ENCODE measurements at places on chromosomes 5 and 9.

GRCh38 chr5:11903614-11904264, 507 bp downstream of the CTNND2 start:
- H3K4me1 ChIP-seq: peaks cover 18% of the 10 kb centered on the region
- peak overlapping the region; percentile 78 for H3K4me3 ChIP-seq
- H3K36me3 ChIP-seq: no peaks in the 10 kb centered on the region
- no peak overlapping the region for H3K27ac ChIP-seq
- DNase-seq: peak; percentile 77

- H3K36me3 ChIP-seq: no peaks in the 10 kb centered on the region
- H3K27me3 ChIP-seq: peaks cover 45% of the 10 kb centered on the region
- no peaks in the 10 kb centered on the region for H3K4me1 ChIP-seq
- no peak overlapping the region for H3K4me3 ChIP-seq
- DNase-seq: no peak
These were observed 44.3 kb downstream of the NRG2 start for GRCh38 chr5:139998837-139999236.

GRCh38 chr5:63043792-63044191, 465.2 kb downstream of the LRRC70 start:
- peaks cover 3% of the 10 kb centered on the region for H3K4me1 ChIP-seq
- no peak overlapping the region for H3K27ac ChIP-seq
- no peaks in the 10 kb centered on the region for H3K27me3 ChIP-seq
- no peaks in the 10 kb centered on the region for H3K36me3 ChIP-seq

DNA sequence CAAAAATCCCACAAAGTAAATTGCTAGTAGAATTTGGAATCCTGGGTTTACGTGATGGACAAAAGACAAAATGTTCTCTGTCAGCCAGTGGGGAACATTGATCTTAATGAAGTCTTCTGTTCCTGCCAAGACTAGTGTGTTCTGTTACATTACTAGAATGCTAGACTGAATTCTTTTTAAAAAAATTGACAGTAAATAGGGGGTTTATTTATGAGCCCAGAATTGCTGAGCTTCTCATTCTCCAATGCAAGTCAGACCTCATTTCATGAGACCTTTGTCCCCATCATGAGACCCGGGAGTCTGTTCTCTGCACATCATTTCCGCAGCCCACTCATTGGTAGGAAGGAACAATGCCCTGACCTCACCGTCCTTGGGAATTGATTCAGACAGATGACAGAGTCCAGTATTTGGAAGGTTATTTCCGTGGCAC, 173.8 kb upstream of the OTULINL start:
- no peak for DNase-seq
- peaks cover 12% of the 10 kb centered on the region for H3K4me1 ChIP-seq
- H3K27ac ChIP-seq: no peak overlapping the region
- H3K4me3 ChIP-seq: no peak overlapping the region
- peaks cover 69% of the 10 kb centered on the region for H3K36me3 ChIP-seq
- H3K27me3 ChIP-seq: no peaks in the 10 kb centered on the region

GRCh38 chr5:169838688-169839087, 141.6 kb downstream of the INSYN2B start:
- no peaks in the 10 kb centered on the region for H3K27me3 ChIP-seq
- H3K4me1 ChIP-seq: no peaks in the 10 kb centered on the region
- no peak overlapping the region for H3K4me3 ChIP-seq
- no peak for DNase-seq

DNA sequence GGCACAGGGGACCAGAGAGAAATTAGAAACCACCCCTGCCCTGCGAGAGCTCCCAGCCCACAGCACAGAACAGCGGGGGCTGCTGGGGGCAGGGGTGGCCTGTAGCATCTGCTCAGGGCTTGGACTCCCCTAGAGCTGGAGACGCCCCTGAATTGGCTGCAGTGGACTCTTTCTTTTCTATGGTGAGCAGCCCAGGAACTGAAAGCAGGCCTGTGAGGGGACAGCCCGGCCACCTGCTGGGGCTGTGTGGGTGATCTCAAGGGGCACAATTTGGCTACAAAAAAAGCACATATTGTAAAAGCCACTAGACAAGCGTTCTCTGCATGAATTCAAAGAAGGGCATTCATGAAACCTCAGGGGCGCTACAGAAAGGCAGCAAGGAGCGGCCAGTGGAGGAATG, 57.5 kb upstream of the ICE1 start:
- H3K4me3 ChIP-seq: no peak overlapping the region
- H3K4me1 ChIP-seq: peaks cover 39% of the 10 kb centered on the region
- H3K27me3 ChIP-seq: peaks cover 10% of the 10 kb centered on the region
- no peak overlapping the region for H3K27ac ChIP-seq
- H3K36me3 ChIP-seq: no peaks in the 10 kb centered on the region

- H3K27ac ChIP-seq: no peak overlapping the region
- DNase-seq: no peak
- H3K27me3 ChIP-seq: no peaks in the 10 kb centered on the region
- H3K4me1 ChIP-seq: peaks cover 23% of the 10 kb centered on the region
- no peaks in the 10 kb centered on the region for H3K36me3 ChIP-seq
These were observed 48.7 kb downstream of the ANKDD1B start for GRCh38 chr5:75659791-75660450.

GRCh38 chr5:172707285-172708182, 63.5 kb downstream of the DUSP1 start:
- peaks cover 15% of the 10 kb centered on the region for H3K4me1 ChIP-seq
- H3K36me3 ChIP-seq: no peaks in the 10 kb centered on the region
- peak; percentile 66 for DNase-seq
- peaks cover 60% of the 10 kb centered on the region for H3K27me3 ChIP-seq

DNA sequence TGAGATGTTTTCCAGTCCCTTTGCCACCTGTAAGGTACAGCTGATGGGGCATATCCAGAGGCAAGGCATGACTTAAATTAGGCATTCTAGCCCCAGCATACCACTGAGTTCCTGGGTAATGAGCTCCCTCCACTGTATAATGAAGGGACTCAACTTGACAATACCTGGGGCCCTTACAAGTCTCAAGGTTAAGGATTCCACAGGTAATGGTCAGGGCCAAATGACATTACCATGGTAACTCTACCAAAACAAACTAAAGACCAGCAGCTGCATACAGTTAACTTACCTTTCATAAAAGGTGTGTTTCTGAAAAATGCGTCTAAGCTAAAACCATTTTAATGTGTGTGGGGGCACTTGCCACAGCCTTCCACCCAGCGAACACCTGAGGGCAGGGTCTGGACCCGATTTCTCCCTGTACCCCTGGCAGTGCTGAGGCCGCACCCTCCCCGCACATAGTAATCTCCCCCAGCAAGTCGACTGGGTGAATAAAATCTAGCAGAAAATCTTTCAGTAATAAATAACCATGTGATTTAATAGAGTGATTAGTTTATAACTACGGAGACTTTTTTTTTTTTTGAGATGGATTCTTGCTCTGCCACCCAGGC, 24.2 kb downstream of the CCDC69 start:
- no peak for DNase-seq
- H3K27me3 ChIP-seq: peaks cover 17% of the 10 kb centered on the region
- H3K4me3 ChIP-seq: no peak overlapping the region
- no peak overlapping the region for H3K27ac ChIP-seq

DNA sequence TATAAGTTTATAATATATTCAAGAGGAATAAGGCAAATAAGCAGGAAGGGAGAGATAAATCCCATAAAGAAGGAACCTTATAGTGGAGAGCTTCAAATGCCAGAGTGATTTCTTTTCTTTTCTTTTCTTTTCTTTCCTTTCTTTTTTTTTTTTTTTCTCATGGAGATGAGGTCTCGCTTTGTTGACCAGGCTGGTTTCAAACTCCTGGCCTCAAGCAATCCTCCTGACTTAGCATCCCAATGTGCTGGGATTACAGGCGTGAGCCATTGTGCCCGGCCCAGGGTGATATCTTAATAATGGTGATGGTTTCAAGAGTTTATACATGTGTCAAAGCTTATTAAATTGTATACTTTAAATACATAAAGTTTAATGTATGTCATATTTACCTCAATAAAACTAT, 19.6 kb upstream of the FOCAD start:
- H3K4me1 ChIP-seq: peaks cover 6% of the 10 kb centered on the region
- H3K27ac ChIP-seq: no peak overlapping the region
- no peak for DNase-seq
- peaks cover 39% of the 10 kb centered on the region for H3K36me3 ChIP-seq
- H3K27me3 ChIP-seq: no peaks in the 10 kb centered on the region

GRCh38 chr5:143592648-143593047, 189.2 kb upstream of the NR3C1 start:
- DNase-seq: no peak
- no peaks in the 10 kb centered on the region for H3K27me3 ChIP-seq
- no peak overlapping the region for H3K4me3 ChIP-seq
- no peaks in the 10 kb centered on the region for H3K36me3 ChIP-seq
- no peak overlapping the region for H3K27ac ChIP-seq
- H3K4me1 ChIP-seq: peaks cover 7% of the 10 kb centered on the region

- H3K27ac ChIP-seq: no peak overlapping the region
- no peak for DNase-seq
- H3K4me1 ChIP-seq: no peaks in the 10 kb centered on the region
- no peak overlapping the region for H3K4me3 ChIP-seq
- peaks cover 49% of the 10 kb centered on the region for H3K36me3 ChIP-seq
These were observed 72.5 kb downstream of the AP3B1 start for GRCh38 chr5:78221964-78222451.

- no peak overlapping the region for H3K27ac ChIP-seq
- H3K4me3 ChIP-seq: no peak overlapping the region
- peaks cover 10% of the 10 kb centered on the region for H3K27me3 ChIP-seq
- H3K36me3 ChIP-seq: no peaks in the 10 kb centered on the region
These were observed 295.7 kb downstream of the DNAH5 start for GRCh38 chr5:13648822-13649221.

DNA sequence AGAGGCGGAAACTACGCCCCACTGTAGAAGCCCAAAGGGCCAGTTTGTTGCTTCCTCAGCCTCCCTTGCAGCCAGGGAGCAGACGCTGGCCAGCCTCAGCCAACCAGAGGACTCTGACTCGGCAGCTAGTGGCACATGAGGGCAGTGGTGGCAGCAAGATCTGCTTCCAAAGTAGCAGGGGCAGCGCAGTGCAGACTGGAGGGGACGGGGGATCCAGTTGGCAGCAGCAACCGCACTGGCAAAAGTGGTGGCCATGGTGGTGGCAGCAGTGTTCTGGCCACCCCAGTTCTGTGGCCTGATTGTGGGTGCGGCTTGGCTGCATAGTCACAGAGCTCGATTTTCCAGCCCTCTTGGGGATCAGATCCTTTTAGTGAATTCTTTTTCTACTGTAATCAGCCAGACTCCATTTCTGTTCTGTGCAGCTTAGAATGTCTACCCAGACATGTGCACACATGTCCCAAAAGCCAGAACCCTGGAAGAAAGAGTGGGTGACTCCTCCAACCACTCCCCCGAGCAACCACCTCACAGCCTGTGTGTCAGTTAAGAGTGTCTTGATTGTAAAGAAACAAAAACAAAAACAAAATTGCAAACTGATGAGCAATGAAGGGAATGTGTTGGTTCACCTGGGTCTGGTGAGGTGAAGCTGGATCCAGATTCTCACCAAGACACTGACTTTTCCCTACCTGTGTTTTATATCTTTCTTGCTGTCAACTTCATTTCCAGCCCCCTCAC, 11.0 kb upstream of the ZBTB43 start:
- no peak overlapping the region for H3K27ac ChIP-seq
- peaks cover 54% of the 10 kb centered on the region for H3K27me3 ChIP-seq
- DNase-seq: no peak
- H3K36me3 ChIP-seq: no peaks in the 10 kb centered on the region
- H3K4me3 ChIP-seq: no peak overlapping the region
- H3K4me1 ChIP-seq: peaks cover 21% of the 10 kb centered on the region

Data from nephron progenitor cell (in vitro differentiated cells).